HFFc6 (cell line): ENCODE measurements at places on chromosomes 3 and 15.

DNA sequence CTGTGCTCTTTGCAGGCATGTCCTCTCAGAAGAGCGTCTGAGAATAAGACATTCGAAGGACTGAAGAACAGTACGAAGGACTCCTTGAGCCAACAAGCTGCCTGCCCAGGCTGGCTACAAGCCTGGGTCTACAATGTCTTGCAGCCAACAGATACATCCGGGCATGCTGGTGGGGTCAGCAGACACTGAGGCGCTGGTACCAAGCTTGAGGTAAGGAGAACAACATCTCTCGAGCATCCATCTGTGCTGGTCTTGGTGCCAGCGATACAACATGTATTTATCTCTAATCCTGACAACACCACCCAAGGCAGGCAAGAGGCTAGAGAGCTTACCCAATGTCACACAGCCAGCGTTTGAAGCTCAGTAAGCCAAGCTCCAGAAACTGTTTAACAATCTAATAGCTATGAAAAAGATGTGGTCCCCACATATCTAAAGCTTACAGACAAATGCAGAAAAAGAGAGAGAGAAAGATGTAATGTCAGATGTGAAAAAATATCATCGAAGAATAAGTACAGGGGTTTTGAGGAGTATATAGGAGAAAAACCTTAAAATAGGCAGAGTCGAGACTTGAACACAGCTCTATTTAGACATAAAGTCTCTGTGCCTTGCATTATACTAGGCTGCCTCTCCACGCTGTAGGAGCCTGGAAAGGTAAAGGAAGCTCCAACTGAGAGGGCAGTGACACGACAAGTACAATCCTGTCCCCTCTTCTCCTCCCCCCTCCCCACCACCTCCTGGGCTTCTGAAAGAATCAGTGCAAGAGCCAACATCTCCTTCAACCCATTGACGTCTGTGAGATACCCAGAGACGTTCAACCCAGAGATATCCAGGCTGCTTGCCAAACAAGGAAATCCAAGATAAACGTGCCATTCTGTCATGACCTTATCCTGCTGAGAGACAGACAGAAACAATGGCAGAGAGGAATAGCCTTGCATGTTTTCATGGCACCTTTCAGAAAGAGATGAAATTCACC, 39.4 kb downstream of the WWTR1 start:
- H3K4me1 ChIP-seq = peaks cover 74% of the 10 kb centered on the region
- no peak overlapping the region for H3K4me3 ChIP-seq
- peaks cover 6% of the 10 kb centered on the region for H3K36me3 ChIP-seq
- no peak for DNase-seq

DNA sequence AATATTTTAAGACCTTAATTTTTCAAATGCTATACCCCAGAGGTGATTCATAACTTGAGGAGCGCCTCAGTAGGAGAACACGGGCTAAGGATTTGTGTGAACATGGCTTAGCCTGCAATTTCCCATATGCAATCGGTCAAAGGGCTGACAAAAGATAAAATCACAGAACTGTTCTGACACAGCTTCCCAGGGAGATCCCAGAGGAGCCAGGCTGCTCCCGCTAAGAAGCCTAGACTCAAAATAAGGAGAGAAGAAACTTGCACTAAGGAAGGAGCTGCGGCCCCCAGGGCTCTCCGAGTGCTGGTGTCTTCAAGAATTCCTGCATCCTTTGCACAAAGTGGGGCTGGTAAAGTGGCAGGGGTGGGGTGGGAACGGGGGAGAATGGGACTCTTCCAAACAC, 106.3 kb upstream of the DLG1 start:
- DNase-seq = no peak
- H3K36me3 ChIP-seq = peaks cover 6% of the 10 kb centered on the region
- H3K27ac ChIP-seq = no peak overlapping the region
- no peak overlapping the region for H3K4me3 ChIP-seq
- peaks cover 49% of the 10 kb centered on the region for H3K27me3 ChIP-seq

- no peaks in the 10 kb centered on the region; the same call in 1 of the 2 replicates for H3K27me3 ChIP-seq
- H3K27ac ChIP-seq = no peak overlapping the region
- DNase-seq = no peak
- H3K4me1 ChIP-seq = no peaks in the 10 kb centered on the region
These were observed 86.8 kb downstream of the GBE1 start for GRCh38 chr3:81674690-81675089.

DNA sequence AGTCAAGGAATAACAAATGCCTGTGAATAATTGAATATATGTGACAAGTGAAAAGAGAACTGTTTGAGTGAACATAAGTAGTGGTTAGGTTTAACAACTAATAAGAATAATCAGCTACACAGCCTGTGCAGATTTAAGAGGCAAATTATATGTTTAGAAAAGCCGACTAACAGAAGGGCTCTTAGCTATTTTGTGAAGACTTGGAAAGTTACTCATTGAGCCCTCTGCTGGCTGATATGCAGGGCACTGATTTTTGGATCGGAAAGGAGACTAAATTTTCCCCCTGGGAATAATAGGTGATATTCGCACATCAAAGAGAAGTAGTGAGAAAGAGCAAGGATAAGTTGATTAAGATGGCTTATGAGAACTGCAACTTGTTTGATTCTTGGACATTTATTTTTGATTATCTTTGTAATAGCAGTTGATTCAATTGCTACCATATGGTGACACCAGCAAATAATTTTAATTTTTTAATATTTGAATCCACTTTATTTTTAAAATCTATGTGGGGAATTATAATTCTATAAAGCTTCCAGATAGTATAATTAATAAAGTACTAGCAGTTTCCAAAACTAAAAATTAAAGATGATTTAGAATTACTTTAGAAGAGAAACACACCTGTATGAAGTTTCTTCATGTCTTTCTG, 156.2 kb downstream of the NLGN1 start:
- H3K36me3 ChIP-seq = no peaks in the 10 kb centered on the region
- H3K4me3 ChIP-seq = no peak overlapping the region; the same call in 1 of the 2 replicates
- H3K4me1 ChIP-seq = peaks cover 21% of the 10 kb centered on the region
- H3K27ac ChIP-seq = no peak overlapping the region

DNA sequence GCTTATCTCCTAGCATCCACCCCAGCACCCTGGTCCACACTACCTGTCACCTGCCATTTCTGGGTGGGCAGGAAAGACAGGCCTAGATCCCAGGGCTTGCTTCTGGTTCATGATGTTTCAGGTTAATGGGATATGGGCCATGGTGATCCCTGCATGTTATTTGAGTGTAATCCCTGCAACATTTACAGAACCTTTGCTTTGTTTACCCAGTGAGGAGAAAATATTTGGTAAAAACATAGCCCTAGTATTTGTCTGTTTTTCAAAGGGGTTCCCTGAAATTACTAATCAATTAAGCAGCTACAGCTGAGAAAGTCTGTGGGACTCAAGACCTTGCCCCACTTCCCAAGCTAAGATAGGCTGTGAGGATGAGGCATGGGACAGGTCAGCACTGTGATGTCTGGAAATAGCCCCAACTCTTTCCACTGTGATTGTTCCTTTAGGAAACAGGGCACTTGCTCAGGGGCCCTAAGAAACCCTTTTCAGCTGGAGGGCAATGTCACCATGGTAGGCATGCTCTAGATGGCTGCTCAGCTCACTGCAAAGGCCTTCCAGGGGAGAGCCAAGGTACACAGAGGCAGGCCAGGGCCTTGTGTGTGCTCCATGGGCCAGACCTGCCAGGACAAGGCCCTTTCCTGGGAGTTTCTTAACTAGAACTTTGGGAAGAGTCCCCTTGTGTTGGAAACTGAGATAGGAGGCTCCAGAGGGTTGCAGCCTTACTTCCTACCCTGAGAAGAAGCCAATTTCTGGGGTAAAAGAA, 11.1 kb downstream of the TRANK1 start:
- H3K27me3 ChIP-seq = peaks cover 3% of the 10 kb centered on the region; the same call in 1 of the 2 replicates
- no peak overlapping the region for H3K4me3 ChIP-seq
- DNase-seq = no peak
- no peak overlapping the region for H3K27ac ChIP-seq
- no peaks in the 10 kb centered on the region for H3K36me3 ChIP-seq
- H3K4me1 ChIP-seq = peaks cover 21% of the 10 kb centered on the region

DNA sequence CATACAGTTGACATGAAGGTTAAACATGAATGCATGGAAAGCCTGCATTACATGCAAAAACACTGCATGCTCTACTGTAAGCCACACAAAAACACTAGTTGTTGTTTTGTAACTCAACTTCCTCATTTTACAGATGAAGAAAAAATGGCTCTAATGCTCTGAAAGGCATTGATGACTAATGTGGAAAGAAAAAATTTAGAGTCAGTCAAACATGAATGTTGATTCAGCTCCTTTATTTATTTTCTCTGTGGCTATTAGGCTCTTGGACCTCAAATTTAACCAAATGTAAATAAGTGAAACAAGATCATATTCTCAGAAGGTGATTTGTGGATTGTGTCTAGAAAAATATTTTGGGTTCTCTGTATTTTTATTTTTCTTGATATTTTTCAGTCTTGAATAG, 336.7 kb upstream of the ZNF717 start:
- H3K27me3 ChIP-seq = no peaks in the 10 kb centered on the region
- H3K4me1 ChIP-seq = peaks cover 7% of the 10 kb centered on the region; the same call in 1 of the 2 replicates
- no peak overlapping the region for H3K27ac ChIP-seq
- no peak overlapping the region for H3K4me3 ChIP-seq
- no peaks in the 10 kb centered on the region for H3K36me3 ChIP-seq

DNA sequence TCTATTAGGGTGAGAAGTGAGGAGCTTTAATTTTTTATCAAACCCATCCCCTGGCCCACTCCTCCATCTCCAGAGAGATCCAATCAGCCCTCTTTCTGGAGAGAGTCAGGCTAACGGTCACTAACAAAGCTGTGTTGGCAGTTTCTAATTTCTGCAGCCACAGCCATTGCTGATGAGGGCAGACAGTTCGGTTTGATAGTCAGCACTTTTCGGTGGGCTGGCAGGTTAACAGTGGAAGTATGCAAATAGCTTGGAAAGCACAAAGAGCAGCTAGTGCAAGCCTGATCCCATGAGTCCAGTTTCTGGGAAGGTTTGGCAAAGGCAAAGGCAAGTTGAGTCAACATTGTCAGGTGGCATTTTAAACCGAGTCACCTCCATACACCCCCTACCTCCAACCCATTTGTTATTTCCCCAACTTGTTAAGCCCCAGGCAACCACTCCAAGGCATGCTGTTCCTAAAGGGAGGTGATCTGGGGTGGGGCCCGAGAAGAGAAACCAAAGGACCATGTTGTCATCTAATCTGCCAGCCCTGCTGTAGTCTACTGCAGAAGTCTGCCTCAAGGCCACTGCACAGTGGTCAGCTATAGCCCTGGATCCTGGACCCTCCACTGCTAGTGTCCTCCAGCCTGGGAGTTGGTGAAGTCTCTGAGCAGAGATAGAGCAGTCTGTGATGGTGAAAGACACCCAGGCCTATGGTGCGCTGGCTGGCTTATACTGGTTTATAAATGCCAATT, 1.7 kb downstream of the CCR1 start:
- no peak for DNase-seq
- H3K36me3 ChIP-seq = no peaks in the 10 kb centered on the region
- peaks cover 21% of the 10 kb centered on the region for H3K27me3 ChIP-seq
- H3K27ac ChIP-seq = no peak overlapping the region

DNA sequence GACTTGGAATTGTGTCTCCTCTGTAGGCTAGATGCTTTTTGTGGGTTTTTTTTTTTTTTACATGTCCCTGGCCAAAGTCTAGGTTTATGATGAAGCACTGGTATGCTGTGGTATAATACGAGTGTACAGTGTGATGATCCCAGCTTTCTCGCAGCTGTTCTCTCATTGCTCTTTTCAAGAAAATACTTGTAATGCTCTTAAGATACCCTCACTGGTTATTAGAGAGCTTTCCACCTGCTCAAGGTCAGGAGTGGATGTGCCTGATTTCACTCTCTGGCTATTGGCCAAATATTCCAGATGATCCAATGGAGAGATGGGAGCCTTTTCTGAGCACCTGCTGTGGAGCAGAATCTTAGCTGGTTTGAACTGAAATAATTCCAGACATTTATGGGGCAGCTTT, 215.1 kb downstream of the MYRIP start:
- DNase-seq = no peak
- no peak overlapping the region for H3K4me3 ChIP-seq
- no peaks in the 10 kb centered on the region for H3K4me1 ChIP-seq

DNA sequence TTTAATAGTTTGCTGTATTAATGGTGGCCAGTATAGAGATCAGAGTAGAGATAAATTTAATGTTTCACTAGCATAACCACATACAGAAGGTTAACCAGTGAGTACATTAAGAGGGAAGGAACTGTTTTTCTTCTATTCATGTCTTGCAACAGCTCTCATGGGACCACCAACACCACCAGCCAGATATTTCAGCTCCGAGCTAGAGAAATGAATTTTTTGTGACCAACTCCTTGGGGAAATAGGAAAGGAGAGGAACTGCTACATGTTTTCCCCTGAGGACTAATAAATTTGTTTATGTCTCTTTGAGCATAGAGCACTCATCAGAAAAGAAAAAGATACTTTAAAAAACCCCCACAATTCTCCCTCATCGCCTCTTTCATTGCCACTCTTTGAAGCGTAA, 247.5 kb downstream of the MBNL1 start:
- no peaks in the 10 kb centered on the region for H3K36me3 ChIP-seq
- H3K27me3 ChIP-seq = no peaks in the 10 kb centered on the region
- H3K4me3 ChIP-seq = no peak overlapping the region
- DNase-seq = no peak
- H3K27ac ChIP-seq = no peak overlapping the region
- peaks cover 12% of the 10 kb centered on the region for H3K4me1 ChIP-seq
